ENCODE measurements at places on chromosomes 7 and 10. TPM values are rescaled to one million over a fixed set of nuclear protein-coding genes. Genes with fewer than 3 reads are reported as not detected.
A peak's percentile ranks its signal among the peaks of the same experiment; 100 is the strongest.

Gene HOXA5
- not detected for total RNA-seq

Gene CTAGE8
- 2.8 TPM for total RNA-seq

Gene PCLO
- total RNA-seq: 2.1 TPM

Gene SORBS1
- 0.56 TPM for total RNA-seq

Gene NPC1L1
- total RNA-seq: not detected

Gene MBLAC1
- total RNA-seq: 3.0 TPM

Gene MOGAT3
- total RNA-seq: not detected

Gene ENTPD1
- 0.37 TPM for total RNA-seq

Gene CALHM3
- not detected for total RNA-seq

Gene NFE2L3
- 8.5 TPM for total RNA-seq

Gene PAPSS2
- total RNA-seq: 10.2 TPM

Gene VIPR2
- not detected for total RNA-seq

GRCh38 chr7:155560196-155560885 lies 14.0 kb upstream of the CNPY1 start:
- H3K36me3 ChIP-seq: no peaks in the 10 kb centered on the region
- H3K27me3 ChIP-seq: peaks cover 3% of the 10 kb centered on the region
- no peak overlapping the region for H3K4me3 ChIP-seq
- no peaks in the 10 kb centered on the region for H3K4me1 ChIP-seq
- no peak overlapping the region for H3K27ac ChIP-seq

- H3K4me3 ChIP-seq: no peak overlapping the region
- no peak overlapping the region for H3K27ac ChIP-seq
These were observed 54.4 kb downstream of the TFPI2 start for GRCh38 chr7:93836116-93836515.

DNA sequence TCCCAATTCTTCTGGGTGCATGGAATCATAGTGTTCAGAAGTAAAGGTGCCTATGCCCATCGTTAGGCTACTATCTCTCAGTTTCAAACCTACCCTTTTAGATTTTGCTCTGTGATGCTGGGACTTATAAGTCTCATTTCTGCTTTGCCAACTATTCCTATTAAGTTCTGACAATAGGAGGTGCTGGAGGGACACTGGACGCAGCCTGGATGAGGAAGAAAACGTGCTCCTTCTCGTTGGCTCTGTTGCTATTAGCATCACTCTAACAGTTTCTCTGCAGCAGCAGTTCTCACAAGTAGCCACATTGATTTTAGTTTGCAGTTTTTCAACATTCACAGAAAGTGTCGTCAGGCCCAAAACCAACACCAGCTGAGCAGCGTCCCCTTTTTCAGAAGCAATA lies 72.4 kb downstream of the ABCC2 start:
- peaks cover 13% of the 10 kb centered on the region for H3K4me1 ChIP-seq
- H3K27ac ChIP-seq: no peak overlapping the region
- H3K36me3 ChIP-seq: no peaks in the 10 kb centered on the region

DNA sequence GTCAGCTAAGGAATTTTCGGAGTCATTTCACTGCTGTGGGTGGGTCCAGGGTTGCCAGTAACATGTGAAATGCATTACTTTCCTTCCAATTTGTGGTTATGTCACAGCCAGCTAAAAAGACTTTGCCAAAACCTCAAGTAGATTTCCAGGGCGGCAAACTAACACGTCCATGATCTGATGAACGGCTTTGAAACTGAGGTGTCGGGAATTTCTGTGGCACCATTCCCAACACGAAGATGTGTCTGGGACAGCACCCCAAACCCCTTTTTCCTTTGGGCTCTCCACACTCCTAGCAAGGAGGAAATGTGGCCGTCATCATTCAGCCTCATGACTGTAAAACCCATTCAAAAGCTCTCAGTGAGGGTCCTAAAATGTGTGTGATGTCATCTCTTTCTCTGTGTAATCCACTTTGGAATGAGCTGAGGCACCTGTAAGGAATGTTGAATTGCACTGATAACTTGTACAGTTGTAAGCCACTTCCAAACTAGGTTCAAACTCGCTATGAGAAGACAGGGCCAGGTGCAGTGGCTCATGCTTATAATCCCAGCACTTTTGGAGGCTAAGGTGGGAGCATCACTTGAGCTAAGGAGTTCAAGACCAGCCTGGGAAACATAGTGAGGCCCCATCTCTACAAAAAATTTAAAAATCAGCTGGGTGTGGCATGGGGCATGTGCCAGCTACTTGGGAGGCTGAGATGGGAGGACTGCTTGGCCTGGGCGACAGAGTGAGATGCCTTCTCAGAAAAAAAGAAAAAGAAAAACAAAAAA lies 146.1 kb upstream of the FRMD4A start:
- DNase-seq: peak; percentile 35
- no peaks in the 10 kb centered on the region for H3K36me3 ChIP-seq
- no peak overlapping the region for H3K27ac ChIP-seq

DNA sequence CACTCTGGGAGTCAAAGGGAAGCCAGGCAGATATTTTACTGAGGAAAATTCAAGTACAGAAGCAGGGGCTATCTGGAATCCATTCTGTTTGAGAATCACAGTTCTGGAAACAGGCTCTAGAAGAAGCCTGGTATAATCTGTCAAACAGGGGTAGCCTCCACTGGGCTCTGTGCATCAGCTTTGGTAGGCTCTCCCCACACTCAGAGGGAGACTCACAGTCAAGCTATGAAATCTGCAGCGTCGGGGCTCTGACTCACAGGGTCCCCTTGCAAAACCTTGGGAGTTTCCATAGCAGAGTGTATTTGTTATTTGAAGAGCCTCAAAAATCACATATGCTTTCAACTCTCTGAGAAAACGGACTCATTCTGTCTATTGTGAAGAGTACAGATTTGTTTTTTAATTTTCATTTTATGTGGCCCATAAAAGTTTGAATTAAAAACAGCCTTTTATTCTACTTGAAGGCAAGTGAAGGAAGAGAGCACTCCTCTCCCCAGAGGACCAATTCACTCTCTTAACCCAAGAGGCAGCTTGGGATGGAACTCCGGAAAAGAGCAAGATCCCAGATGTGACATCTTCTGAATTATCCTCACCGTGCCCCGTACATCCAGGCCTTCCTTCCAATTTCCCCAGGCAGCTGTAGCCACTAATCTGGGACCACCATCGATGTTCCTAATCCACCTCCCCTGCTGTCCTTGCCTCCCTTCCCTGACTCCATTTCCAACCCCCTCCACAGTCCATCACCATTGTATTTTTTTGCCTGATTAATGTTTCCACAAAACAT lies 590.9 kb upstream of the MGMT start:
- H3K4me3 ChIP-seq: no peak overlapping the region
- no peaks in the 10 kb centered on the region for H3K36me3 ChIP-seq
- no peak overlapping the region for H3K27ac ChIP-seq

- H3K4me3 ChIP-seq: peak overlapping the region; percentile 97
- H3K36me3 ChIP-seq: no peaks in the 10 kb centered on the region
- peak; percentile 58 for DNase-seq
- no peaks in the 10 kb centered on the region for H3K27me3 ChIP-seq
- H3K4me1 ChIP-seq: peaks cover 13% of the 10 kb centered on the region
- peak overlapping the region; percentile 86 for H3K27ac ChIP-seq
These were observed 786 bp downstream of the CUEDC2 start for GRCh38 chr10:102431452-102432124.

GRCh38 chr7:93973134-93973533 lies 31.0 kb downstream of the BET1 start:
- no peak overlapping the region for H3K27ac ChIP-seq

- no peaks in the 10 kb centered on the region for H3K27me3 ChIP-seq
- H3K4me1 ChIP-seq: peaks cover 12% of the 10 kb centered on the region
- H3K4me3 ChIP-seq: no peak overlapping the region
These were observed 33.3 kb downstream of the CYCS start for GRCh38 chr7:25091779-25092178.

DNA sequence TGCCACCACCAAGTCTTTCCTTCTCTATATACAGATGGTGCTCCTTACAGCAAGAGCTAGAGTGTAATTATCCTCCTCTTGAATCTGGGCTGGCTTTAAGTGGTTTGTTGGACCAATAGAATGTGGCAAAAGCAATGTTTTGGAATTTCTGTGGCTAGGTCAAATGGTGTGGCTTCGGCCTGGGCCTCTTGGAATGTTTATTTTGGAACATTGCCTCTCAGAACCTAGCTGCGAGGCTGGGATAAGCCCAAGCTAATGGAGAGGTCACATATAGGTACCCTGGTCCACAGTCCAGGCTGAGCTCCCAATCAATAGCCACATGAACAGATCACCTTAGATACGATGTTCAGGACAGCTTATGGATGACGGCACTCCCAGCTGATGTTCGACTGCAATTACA lies 556.7 kb downstream of the TYW1 start:
- no peak for DNase-seq
- H3K4me1 ChIP-seq: no peaks in the 10 kb centered on the region
- H3K4me3 ChIP-seq: no peak overlapping the region
- H3K27ac ChIP-seq: no peak overlapping the region
- H3K27me3 ChIP-seq: no peaks in the 10 kb centered on the region

DNA sequence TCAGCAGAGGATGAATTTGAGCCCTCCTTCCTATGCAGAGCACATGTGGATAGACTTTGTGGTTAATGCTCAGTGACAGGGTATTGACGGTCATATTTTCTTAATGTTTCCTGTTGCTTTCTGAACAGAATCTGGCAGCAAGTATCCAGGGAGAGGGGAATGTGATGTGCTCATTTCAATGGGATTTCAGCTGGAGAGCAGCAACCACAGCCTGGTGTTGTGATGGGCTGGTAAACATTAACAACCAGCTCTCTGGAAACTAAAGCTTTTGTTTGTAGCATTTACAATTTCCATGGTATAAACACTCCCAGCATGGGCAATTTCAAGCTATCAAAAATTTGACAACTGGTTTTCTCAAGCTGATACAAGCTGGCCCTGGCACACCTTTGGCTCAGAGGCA lies 215.9 kb downstream of the SH2D4B start:
- H3K4me3 ChIP-seq: no peak overlapping the region
- H3K4me1 ChIP-seq: no peaks in the 10 kb centered on the region
- H3K27me3 ChIP-seq: no peaks in the 10 kb centered on the region

- no peaks in the 10 kb centered on the region for H3K36me3 ChIP-seq
- no peak for DNase-seq
- no peak overlapping the region for H3K27ac ChIP-seq
- H3K4me3 ChIP-seq: no peak overlapping the region
- H3K4me1 ChIP-seq: peaks cover 46% of the 10 kb centered on the region
- no peaks in the 10 kb centered on the region for H3K27me3 ChIP-seq
These were observed 132.8 kb upstream of the MGMT start for GRCh38 chr10:129334266-129334665.

GRCh38 chr7:94145602-94146001 lies 141.4 kb upstream of the BET1 start:
- peaks cover 39% of the 10 kb centered on the region for H3K4me1 ChIP-seq
- H3K4me3 ChIP-seq: no peak overlapping the region
- no peaks in the 10 kb centered on the region for H3K27me3 ChIP-seq
- DNase-seq: peak; percentile 75
- no peaks in the 10 kb centered on the region for H3K36me3 ChIP-seq

- H3K4me1 ChIP-seq: peaks cover 38% of the 10 kb centered on the region
- H3K4me3 ChIP-seq: peak overlapping the region; percentile 61
- H3K36me3 ChIP-seq: peaks cover 33% of the 10 kb centered on the region
- DNase-seq: peak; percentile 71
- H3K27me3 ChIP-seq: no peaks in the 10 kb centered on the region
- H3K27ac ChIP-seq: peak overlapping the region; percentile 94
These were observed 226.4 kb upstream of the KLF14 start for GRCh38 chr7:130960208-130960988.

DNA sequence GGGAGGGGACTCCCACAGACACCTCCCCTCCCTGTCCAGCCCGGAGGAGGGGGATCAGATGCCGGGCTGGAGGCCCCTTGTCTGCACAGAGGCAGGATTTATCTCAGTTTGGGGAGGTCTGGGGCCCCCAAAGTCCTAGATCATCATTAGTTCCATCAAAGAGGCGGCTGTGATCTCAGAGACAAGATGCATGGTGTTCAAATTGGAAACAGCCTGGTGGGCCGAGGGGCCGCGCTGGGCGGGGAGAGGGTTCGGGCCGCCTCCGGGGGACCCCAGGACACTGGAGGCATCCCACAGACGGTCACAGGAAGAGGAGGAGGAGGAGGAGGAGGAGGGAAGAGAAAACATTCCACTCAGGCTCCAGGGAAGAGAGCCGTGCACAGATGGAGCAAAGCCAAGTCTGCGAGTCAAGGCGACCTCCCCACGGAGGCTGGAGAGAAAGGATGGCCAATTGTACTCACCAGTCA lies 69.5 kb upstream of the CUX1 start:
- H3K4me1 ChIP-seq: peaks cover 6% of the 10 kb centered on the region
- no peak overlapping the region for H3K4me3 ChIP-seq
- H3K36me3 ChIP-seq: no peaks in the 10 kb centered on the region
- H3K27me3 ChIP-seq: no peaks in the 10 kb centered on the region
- no peak overlapping the region for H3K27ac ChIP-seq

GRCh38 chr7:148912758-148913541 lies 28.9 kb upstream of the EZH2 start:
- no peak overlapping the region for H3K4me3 ChIP-seq
- DNase-seq: no peak
- H3K27ac ChIP-seq: no peak overlapping the region
- no peaks in the 10 kb centered on the region for H3K36me3 ChIP-seq
- no peaks in the 10 kb centered on the region for H3K27me3 ChIP-seq

- H3K27me3 ChIP-seq: peaks cover 25% of the 10 kb centered on the region
- H3K36me3 ChIP-seq: no peaks in the 10 kb centered on the region
- no peaks in the 10 kb centered on the region for H3K4me1 ChIP-seq
- DNase-seq: no peak
- no peak overlapping the region for H3K4me3 ChIP-seq
These were observed 271.6 kb downstream of the GFRA1 start for GRCh38 chr10:116001262-116001857.

- no peaks in the 10 kb centered on the region for H3K4me1 ChIP-seq
- DNase-seq: no peak
- H3K27ac ChIP-seq: no peak overlapping the region
- H3K4me3 ChIP-seq: no peak overlapping the region
These were observed 747.1 kb upstream of the GALNT17 start for GRCh38 chr7:70384891-70385290.

GRCh38 chr10:7956508-7956907 lies 98.0 kb upstream of the GATA3 start:
- no peaks in the 10 kb centered on the region for H3K36me3 ChIP-seq
- H3K27ac ChIP-seq: no peak overlapping the region
- peak; percentile 30 for DNase-seq
- H3K4me1 ChIP-seq: peaks cover 10% of the 10 kb centered on the region

Data from A673 (cell line).